ENCODE measurements at places on chromosomes 1 and 21. TPM values are rescaled to one million over a fixed set of nuclear protein-coding genes. Genes with fewer than 3 reads are reported as not detected.

Gene DMRTA2
- 0.16 TPM for total RNA-seq

DNA sequence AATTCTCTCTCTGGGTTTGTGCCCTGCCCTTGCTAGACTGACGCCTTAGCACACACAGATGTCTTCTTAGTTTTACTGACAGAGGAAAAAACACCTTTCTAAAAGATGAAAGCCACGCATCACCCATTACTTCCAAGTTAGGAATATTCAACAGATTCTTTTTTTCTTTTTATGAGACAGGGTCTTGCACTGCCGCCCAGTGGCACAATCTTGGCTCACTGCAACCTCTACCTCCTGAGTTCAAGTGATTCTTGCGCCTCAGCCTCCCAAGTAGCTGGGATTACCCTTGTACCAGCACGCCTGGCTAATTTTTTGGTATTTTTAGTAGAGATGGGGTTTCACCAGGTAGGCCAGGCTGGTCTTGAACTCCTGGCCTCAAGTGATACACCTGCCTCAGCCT is 169.2 kb downstream of the APP start:
- no peak for DNase-seq

GRCh38 chr1:169931795-169932231 is 38.1 kb upstream of the SCYL3 start:
- no peak for DNase-seq

- DNase-seq = no peak
Measured at GRCh38 chr1:158577561-158577960, 2.1 kb downstream of the OR10X1 start.

Gene NEGR1
- 5.6 TPM for total RNA-seq

GRCh38 chr1:36156329-36157114 is 562 bp downstream of the MAP7D1 start:
- DNase-seq = peak; percentile 59

GRCh38 chr1:201008666-201009360 is 14.7 kb downstream of the KIF21B start:
- no peak for DNase-seq

- DNase-seq = no peak
Measured at GRCh38 chr1:157969697-157970485, 23.6 kb upstream of the KIRREL1 start.

- peak; percentile 73 for DNase-seq
Measured at GRCh38 chr1:184622136-184622823, 132.4 kb downstream of the EDEM3 start.

Gene SLC44A5
- 3.5 TPM for total RNA-seq

Gene KANK4
- 0.48 TPM for total RNA-seq

DNA sequence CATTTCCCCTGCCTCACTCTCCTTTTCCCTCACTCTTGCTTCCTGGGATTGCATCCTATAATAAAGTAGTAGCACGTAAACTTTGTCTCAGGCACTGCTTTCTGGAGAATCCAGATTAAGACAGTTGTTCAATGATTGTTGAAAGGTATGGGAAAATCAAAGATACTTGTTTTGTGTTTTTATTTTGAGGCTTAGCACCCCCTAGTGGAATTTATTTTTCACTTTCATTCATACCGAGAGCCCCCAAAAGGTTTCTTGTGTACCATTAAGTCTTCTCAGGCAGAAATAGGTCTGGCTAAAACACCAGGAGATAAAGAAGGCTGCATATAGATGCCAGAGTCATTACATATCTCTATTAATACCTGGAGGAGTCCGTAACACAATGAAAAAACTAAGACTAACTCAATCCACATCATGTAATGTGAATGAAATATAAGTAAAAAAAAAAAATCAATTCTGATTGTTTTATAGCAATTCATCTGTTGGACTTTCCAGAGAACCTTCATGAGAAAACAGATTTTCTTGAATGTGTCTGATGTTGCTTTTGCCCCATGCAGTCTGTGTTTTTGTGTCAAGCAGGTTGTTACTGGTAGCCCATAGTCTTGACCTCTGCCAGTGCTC is 103.5 kb downstream of the RPE65 start:
- DNase-seq = no peak

- DNase-seq = no peak
Measured at GRCh38 chr1:87754139-87754538, 425.5 kb downstream of the LMO4 start.

Gene UMODL1
- not detected for total RNA-seq

DNA sequence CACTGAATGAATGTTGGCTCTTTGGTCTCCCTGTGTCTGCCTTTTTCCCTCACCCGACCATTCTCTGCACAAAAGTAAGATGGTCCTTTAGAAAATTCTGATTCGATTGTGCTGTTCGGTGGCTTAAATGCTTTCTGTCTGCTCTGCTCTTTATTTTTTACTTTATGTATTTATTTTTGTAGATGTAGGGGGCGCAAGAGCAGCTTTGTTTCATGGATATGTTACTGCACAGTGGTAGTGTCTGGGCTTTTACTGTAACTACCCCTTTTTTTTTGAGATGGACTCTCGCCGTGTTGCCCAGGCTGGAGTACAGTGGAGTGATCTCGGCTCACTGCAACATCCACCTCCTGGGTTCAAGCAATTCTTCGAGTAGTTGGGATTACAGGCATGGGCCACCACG is 15.7 kb downstream of the NLRP3 start:
- no peak for DNase-seq

- DNase-seq = no peak
Measured at GRCh38 chr1:226078374-226078773, 15.9 kb downstream of the H3-3A start.

Gene WDR64
- not detected for total RNA-seq

Gene REG4
- total RNA-seq = not detected

DNA sequence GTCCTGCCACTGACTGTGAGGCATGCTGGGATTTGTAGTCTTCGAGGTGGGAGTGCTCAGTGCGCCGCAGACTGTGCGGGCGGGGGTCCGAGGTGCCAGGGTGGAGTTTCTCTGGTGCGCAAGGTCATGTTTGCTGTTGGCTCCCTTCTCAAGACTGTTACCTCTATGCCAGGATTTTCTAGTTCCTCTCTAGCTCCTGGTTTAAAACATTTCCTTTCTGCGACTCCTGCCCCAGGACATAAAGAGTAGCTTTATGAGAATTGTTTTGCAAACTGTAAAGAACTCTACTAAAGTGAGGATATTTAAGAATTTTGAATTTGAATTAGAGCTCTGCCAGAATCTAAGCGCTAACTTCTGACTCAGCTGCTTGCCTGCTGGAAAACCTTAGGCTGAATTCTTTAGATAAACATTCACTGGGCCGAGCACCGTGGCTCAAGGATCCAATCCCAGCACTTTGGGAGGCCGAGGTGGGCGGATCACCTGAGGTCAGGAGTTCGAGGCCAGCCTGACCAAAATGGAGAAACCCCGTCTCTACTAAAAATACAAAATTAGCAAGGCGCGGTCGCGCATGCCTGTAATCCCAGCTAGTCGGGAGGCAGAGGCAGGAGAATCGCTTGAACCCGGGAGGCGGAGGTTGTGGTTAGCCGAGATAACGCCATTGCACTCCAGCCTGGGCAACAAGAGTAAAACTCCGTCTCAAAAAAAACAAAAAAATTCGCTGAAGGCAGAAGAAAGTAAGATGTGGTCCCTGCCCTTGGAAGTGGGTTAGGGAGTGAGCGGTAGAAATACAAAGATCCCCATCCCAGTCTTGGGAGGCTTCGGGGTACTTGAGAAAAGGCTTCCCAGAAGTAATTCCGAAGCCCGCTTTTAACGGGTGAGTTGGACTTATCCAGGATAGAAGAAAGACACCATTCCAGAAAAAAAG is 992 bp upstream of the USP48 start:
- no peak for DNase-seq

GRCh38 chr21:25577424-25578055 is 29.7 kb downstream of the MRPL39 start:
- no peak for DNase-seq

Gene SDHC
- 18.0 TPM for total RNA-seq

DNA sequence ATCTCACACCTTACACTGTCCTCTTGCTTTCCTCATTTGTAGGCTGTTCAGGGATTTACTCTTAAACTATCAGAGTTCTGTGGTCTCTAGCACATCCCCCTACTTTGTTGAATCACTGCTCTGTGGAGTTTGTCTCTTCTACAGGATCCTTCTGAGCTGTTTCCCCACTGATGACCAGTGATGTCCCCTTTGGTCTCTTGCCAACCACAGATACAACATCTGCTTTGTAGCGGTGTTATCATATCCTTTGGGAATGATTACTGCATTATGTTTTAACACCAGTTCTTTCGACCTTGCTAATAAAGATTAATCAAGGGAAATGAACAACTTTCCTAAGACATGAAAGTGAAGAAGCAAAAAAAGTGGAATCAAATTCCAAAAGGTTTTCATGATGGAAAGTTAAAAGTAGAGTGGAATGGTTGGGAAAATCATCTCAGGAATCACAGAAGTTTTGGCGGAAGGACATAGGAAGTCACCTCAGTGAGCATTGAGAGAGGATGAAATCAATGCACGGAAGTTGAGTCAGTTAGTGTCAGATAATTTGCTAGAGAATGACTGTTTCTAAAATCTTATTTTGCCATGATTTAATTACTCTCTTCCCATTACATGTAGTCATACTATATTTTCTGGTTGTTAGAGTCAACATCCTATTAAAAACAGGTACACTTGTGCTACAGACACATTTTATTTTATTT is 11.2 kb downstream of the OR10K2 start:
- no peak for DNase-seq

Gene CHODL
- 0.66 TPM for total RNA-seq

DNA sequence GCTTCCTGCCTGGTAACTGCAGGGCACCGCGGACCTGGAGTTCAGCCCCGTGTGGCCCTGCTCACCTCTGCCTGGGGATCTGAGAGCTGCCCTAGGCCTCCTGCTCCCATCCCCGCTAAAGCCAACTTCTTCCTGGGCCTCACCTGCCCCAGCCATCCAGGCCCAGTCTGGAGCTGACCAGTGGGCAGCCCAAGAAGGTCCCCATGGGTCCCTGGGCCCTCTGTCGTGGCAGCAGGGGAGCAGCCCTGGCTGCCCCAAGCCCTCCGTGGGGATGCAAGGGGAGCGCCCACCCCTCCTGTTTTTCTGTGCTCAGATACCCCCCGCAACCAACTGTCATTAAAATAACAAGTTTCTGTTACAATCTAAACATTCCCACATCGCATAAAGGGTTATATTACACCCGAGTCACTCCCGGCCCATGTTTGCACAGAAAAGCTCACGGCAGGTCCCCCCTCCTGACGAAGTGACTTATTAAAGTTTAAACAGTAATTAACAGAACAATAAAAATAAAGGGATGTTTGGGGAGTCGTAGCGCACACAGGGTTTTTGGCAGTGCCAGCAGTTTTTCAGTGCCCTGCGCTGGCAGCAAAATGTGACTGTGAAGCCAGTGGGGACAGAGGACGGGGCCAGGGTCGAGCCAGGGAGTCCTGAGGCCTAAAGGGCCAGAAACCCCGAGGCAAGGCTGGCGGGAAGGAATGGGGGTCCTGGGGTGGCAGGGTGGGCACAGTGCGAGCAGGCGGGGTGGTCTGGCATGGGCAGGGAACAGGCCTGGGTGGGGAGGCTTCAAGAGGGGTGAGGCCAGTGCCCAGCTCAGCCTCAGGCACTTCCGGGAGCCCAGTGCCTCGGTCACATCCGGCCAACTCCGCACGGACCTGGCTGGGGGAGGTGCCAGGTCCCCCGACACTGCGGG is 121.5 kb downstream of the CASZ1 start:
- DNase-seq = no peak

DNA sequence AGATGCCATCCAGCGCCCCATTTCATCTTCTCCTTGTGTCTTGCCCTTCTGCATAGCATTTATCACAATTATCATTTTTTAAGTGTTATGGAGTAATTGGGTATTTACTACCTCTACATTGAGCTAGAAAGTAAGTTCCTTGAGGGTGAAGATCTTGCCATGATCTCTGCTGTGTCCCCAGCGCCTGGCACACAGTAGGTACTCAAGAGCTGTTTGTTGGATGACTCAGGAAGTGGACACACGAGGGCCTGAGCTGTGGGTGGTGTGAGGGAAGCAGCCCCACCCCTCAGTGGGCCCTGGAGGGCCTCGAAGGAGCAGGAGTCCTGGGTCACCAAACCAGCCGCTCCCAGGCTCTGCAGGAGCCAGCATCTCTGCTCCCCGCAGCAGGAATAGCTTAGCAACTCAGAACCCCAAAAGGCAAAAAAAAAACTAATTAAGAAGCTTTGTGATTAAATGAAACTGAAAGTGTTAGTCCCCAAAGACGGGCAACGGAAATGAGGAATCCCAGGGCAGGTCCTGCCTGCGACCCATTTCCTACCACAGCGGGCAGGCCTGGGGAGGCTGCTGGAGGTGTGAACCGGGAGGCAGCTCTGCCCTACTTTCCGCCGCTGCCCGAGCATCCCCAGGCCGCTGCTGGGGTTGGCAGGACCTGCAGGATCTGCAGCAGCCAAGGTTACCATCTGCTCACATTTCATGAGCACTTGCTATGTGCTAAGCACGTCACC is 87.7 kb downstream of the LACTBL1 start:
- no peak for DNase-seq

Gene F5
- 1.3 TPM for total RNA-seq

DNA sequence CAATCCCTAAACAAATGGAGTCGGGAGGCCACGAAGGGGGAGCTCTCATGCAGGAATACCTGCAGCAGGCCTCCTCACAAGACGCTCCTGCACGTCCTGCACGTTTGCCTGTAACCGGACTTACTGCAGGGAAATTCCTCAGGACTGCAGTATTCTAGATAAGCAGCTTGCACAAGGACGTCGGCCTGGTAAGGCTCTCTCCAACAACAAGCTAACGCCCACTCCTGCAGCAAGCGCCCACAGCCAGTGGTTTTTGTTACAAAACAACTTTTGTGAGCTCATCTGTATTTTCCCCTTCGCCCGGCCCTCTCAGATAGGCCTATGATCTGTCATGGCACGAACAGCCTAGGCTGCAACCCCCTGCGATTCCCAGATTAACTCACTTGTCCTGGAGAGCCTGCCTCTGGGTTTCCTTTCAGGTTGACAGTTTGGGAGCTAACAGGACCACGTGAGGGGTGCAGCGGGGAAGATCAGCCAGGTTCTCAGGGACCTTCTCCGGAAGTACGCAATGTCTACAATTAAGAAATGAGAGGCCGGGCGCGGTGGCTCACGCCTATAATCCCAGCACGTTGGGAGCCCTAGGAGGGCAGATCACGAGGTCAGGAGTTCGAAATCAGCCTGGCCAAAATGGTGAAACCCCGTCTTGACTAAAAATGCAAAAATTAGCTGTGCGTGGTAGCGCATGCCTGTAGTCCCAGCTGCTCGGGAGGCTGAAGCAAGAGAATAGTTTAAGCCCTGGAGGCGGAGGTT is 921 bp upstream of the MIB2 start:
- no peak for DNase-seq

Measured in breast epithelium (tissue), 4 donors.